Spinal cord (tissue), 10 donors: ENCODE measurements at places on chromosomes 12 and 14. TPM values are rescaled to one million over a fixed set of nuclear protein-coding genes. Genes with fewer than 3 reads are reported as not detected.
A peak's percentile ranks its signal among the peaks of the same experiment; 100 is the strongest.

Gene MANSC4
- 0.62 TPM for polyA plus RNA-seq

- peak within 1 kb of the TSS; percentile 86 for H3K4me3 ChIP-seq
- H3K4me1 ChIP-seq: peaks cover 7% of the 10 kb centered on the region
- peaks cover 8% of the 10 kb centered on the region for H3K36me3 ChIP-seq
- DNase-seq: peak; percentile 94
- H3K27ac ChIP-seq: peak within 1 kb of the TSS; percentile 88
Observed at GRCh38 chr14:58637391-58638230, at the start of gene DACT1. DACT1 (plus strand) TSS chr14:58637962; CDS start chr14:58638203, 241 bp downstream.

GRCh38 chr12:69720750-69721149 lies 17.9 kb upstream of the RAB3IP start:
- no peak overlapping the region for H3K4me3 ChIP-seq
- no peaks in the 10 kb centered on the region for H3K4me1 ChIP-seq
- no peaks in the 10 kb centered on the region for H3K36me3 ChIP-seq
- no peak for DNase-seq
- H3K27me3 ChIP-seq: no peaks in the 10 kb centered on the region

DNA sequence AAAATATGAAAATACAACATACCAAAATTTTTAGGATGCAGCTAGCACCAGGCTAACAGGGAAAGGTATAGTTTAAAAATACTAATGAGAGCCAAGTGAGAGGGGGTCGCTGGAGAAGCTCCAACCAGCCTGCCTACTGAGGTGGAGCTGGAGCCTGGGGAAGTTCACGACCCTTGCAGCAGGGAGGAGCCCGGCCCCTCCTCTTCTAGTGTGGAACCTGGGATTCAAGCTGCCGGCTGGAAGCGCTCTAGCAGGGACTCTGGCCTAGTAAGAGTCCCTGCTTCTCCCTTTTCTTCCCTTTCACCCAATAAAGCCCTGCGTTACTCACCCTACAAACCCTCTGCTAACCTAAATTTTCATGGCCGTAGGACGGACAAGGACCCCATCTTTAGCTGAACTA lies 5.0 kb upstream of the KCNK13 start:
- no peak overlapping the region for H3K4me3 ChIP-seq
- H3K36me3 ChIP-seq: no peaks in the 10 kb centered on the region
- no peak for DNase-seq
- peaks cover 33% of the 10 kb centered on the region for H3K27me3 ChIP-seq
- peaks cover 16% of the 10 kb centered on the region for H3K4me1 ChIP-seq

DNA sequence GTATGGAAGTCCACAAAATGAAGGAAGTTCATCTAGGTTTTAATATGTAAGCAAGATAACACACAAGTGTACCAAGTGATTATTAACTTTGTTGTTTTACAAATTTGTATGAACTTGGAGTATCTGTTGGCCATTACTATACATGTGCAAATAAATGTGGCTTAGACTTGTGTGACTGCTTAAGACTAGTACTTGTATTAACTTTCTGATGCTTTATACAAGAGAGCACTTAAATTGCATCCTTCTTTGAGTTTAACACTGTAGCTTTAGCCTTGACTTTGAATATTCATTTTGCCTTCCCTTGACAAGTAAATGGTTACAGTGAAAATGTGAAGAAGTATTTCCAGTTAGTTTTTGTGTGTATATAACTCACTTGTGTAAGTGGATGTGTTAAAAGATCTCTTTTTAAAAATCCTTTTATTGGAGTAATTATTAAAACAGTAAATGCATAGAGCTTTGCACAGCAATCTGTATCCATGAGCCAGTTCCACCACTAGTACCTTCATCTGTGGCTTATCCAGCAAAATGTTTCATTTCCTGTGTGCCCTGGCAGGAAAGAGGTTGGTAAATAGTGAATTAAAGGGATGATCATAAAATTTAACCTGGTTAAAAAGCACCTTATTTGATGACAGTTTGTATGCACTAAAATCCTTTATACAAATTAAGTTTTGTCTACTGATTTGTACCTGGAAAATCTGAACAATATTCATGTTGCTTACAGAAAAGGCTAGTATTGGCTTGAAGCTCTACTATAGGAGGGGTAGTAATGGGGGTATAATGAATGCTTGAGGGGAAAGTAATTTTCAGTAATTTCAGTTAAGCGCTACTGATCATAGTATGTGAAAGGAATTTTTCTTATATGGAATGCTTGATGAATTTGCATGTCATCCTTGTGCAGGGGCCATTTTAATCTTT lies 8.0 kb downstream of the PNN start:
- no peak for DNase-seq
- H3K27me3 ChIP-seq: no peaks in the 10 kb centered on the region
- peaks cover 44% of the 10 kb centered on the region for H3K36me3 ChIP-seq

Gene SSPN
- polyA plus RNA-seq: 15.4 TPM

- no peak overlapping the region for H3K4me3 ChIP-seq
- H3K36me3 ChIP-seq: no peaks in the 10 kb centered on the region
- no peak overlapping the region for H3K27ac ChIP-seq
- no peaks in the 10 kb centered on the region for H3K27me3 ChIP-seq
Observed at GRCh38 chr14:72177251-72177650, 245.0 kb downstream of the RGS6 start.

- H3K4me1 ChIP-seq: no peaks in the 10 kb centered on the region
- H3K4me3 ChIP-seq: no peak overlapping the region
- H3K36me3 ChIP-seq: no peaks in the 10 kb centered on the region
- no peaks in the 10 kb centered on the region for H3K27me3 ChIP-seq
- H3K27ac ChIP-seq: no peak overlapping the region
Observed at GRCh38 chr12:89566615-89567014, 40.8 kb upstream of the POC1B start.

Gene KRT74
- polyA plus RNA-seq: not detected

- no peaks in the 10 kb centered on the region for H3K27me3 ChIP-seq
- no peak overlapping the region for H3K4me3 ChIP-seq
- peaks cover 5% of the 10 kb centered on the region for H3K4me1 ChIP-seq
- H3K27ac ChIP-seq: no peak overlapping the region
- DNase-seq: no peak
Observed at GRCh38 chr12:102425109-102426039, 55.0 kb downstream of the IGF1 start.

GRCh38 chr12:100895192-100895591 lies 100.6 kb downstream of the ANO4 start:
- no peak overlapping the region for H3K4me3 ChIP-seq
- H3K4me1 ChIP-seq: no peaks in the 10 kb centered on the region
- H3K36me3 ChIP-seq: no peaks in the 10 kb centered on the region
- no peaks in the 10 kb centered on the region for H3K27me3 ChIP-seq

GRCh38 chr12:130719263-130719859 lies 3.3 kb upstream of the RIMBP2 start:
- H3K27ac ChIP-seq: no peak overlapping the region
- peaks cover 7% of the 10 kb centered on the region for H3K27me3 ChIP-seq

GRCh38 chr12:13073173-13073572 lies 29.0 kb downstream of the FAM234B start:
- peaks cover 25% of the 10 kb centered on the region for H3K36me3 ChIP-seq
- no peaks in the 10 kb centered on the region for H3K27me3 ChIP-seq
- DNase-seq: no peak
- no peaks in the 10 kb centered on the region for H3K4me1 ChIP-seq
- H3K4me3 ChIP-seq: no peak overlapping the region

GRCh38 chr12:80712866-80713265 lies 3.8 kb upstream of the MYF5 start:
- H3K27me3 ChIP-seq: peaks cover 82% of the 10 kb centered on the region
- H3K36me3 ChIP-seq: no peaks in the 10 kb centered on the region
- DNase-seq: no peak
- no peak overlapping the region for H3K27ac ChIP-seq
- peaks cover 19% of the 10 kb centered on the region for H3K4me1 ChIP-seq
- no peak overlapping the region for H3K4me3 ChIP-seq

Gene GNG2
- 347 TPM for polyA plus RNA-seq

- H3K36me3 ChIP-seq: no peaks in the 10 kb centered on the region
- no peaks in the 10 kb centered on the region for H3K4me1 ChIP-seq
- H3K27me3 ChIP-seq: no peaks in the 10 kb centered on the region
- H3K4me3 ChIP-seq: no peak overlapping the region
- H3K27ac ChIP-seq: no peak overlapping the region
- DNase-seq: no peak
Observed at GRCh38 chr14:82647088-82647810, 1113.6 kb upstream of the SEL1L start.

Gene LHX5
- 13.2 TPM for polyA plus RNA-seq

GRCh38 chr12:127235761-127236160 lies 1031.2 kb upstream of the TMEM132C start:
- H3K27me3 ChIP-seq: no peaks in the 10 kb centered on the region
- H3K27ac ChIP-seq: no peak overlapping the region
- H3K4me3 ChIP-seq: no peak overlapping the region
- H3K36me3 ChIP-seq: no peaks in the 10 kb centered on the region
- no peak for DNase-seq

DNA sequence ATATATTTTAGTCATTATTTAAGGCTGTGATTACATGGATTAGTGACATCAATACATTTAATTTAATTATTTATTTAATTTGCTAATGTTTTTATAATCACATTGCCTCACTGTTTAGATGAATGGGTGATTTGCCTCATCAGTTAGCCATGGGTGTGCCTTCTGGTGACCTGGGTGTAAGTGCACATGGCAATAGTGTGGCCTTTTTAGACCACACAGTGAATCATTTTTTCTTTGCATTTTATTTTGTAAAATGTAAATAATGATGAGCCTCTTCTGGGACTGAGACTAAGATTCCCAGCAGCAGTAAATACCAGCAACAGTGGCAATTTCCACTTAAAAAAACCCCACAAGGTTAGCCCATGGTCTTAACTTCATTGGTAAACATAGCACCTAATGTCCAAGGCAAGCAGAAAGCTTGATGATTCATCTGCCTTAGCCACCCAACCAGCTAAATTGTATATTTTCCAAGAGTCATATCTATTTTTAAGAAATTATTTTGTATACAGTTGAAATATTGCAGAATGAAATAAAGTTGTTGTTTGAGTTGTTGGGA lies 235.9 kb upstream of the NOVA1 start:
- H3K36me3 ChIP-seq: no peaks in the 10 kb centered on the region
- no peaks in the 10 kb centered on the region for H3K27me3 ChIP-seq
- no peak overlapping the region for H3K4me3 ChIP-seq
- no peaks in the 10 kb centered on the region for H3K4me1 ChIP-seq
- H3K27ac ChIP-seq: no peak overlapping the region
- no peak for DNase-seq

Gene MARK3
- polyA plus RNA-seq: 155 TPM

DNA sequence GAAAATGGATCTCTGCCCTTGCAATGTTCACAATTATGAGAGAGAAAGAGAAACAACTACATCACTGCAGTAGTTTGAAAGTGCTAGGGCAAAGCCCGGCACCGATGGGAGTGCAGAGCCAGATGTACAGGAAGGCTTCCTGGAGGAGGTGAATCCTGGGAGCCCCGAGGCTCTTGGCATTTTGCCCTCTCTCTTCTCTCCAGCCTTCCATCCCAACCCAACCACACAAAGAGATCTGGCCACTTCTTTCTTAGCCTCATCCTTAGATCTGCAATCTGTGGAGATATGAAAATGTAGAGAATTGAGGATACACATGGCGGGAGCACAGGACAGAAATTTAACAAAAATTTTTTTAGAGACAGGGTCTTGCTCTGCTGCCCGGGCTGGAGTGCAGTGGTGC lies 3.3 kb upstream of the PAPLN start:
- no peak overlapping the region for H3K4me3 ChIP-seq
- H3K27ac ChIP-seq: no peak overlapping the region
- no peaks in the 10 kb centered on the region for H3K36me3 ChIP-seq
- H3K4me1 ChIP-seq: peaks cover 39% of the 10 kb centered on the region
- DNase-seq: no peak
- H3K27me3 ChIP-seq: peaks cover 55% of the 10 kb centered on the region

Gene KRT80
- not detected for polyA plus RNA-seq

DNA sequence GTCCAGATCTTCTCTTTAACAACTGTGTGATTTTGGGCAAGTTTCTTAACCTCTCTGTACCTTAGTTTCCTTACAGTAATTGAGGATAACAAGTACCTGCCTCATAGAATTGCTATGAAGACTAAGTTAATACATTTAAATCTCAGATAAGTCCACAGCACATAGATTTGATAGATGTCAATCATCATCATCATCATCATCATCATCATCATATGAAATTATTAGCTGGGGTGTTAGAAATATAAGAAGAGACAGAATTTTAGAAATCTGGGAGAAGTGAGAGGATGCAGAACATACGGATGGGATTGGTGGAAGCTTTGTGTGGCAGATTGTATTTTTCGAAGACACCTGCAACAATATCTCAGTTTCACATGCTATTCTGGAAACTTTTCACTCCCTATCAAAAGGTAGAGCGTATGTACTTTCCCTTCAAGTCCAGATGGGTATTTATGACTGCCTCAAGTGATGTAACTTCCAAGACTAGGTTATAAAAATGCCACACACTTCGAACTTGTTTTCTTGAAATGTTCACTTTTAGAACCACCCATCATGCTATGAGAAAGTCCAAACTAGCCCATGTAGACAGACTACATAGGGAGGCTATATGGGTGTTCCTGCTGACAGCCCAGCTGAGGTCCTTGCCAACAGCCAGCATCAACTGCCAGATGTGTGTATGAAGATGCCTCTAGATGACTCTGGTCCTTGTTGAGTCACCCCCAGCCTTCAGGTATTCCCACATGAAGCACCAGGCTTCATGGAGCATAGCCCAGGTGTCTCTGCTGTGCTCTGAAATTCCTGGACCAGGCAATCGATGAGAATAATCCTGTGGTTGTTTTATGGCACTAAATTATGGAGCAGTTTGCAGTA lies 20.7 kb upstream of the SDR39U1 start:
- H3K4me1 ChIP-seq: no peaks in the 10 kb centered on the region
- H3K4me3 ChIP-seq: no peak overlapping the region
- no peak overlapping the region for H3K27ac ChIP-seq
- H3K36me3 ChIP-seq: no peaks in the 10 kb centered on the region

GRCh38 chr12:127459166-127459565 lies 807.8 kb upstream of the TMEM132C start:
- no peaks in the 10 kb centered on the region for H3K36me3 ChIP-seq
- no peak overlapping the region for H3K27ac ChIP-seq
- DNase-seq: no peak
- H3K4me3 ChIP-seq: no peak overlapping the region
- peaks cover 22% of the 10 kb centered on the region for H3K27me3 ChIP-seq

GRCh38 chr12:32650508-32650907 lies 28.6 kb upstream of the DNM1L start:
- H3K4me3 ChIP-seq: no peak overlapping the region
- DNase-seq: no peak
- H3K4me1 ChIP-seq: no peaks in the 10 kb centered on the region

Gene NELL2
- 149 TPM for polyA plus RNA-seq

Gene LRRC43
- polyA plus RNA-seq: 8.4 TPM
